C1 segment of cervical spinal cord (tissue), 14 donors: ENCODE measurements at places on chromosomes 5 and 9.

DNA sequence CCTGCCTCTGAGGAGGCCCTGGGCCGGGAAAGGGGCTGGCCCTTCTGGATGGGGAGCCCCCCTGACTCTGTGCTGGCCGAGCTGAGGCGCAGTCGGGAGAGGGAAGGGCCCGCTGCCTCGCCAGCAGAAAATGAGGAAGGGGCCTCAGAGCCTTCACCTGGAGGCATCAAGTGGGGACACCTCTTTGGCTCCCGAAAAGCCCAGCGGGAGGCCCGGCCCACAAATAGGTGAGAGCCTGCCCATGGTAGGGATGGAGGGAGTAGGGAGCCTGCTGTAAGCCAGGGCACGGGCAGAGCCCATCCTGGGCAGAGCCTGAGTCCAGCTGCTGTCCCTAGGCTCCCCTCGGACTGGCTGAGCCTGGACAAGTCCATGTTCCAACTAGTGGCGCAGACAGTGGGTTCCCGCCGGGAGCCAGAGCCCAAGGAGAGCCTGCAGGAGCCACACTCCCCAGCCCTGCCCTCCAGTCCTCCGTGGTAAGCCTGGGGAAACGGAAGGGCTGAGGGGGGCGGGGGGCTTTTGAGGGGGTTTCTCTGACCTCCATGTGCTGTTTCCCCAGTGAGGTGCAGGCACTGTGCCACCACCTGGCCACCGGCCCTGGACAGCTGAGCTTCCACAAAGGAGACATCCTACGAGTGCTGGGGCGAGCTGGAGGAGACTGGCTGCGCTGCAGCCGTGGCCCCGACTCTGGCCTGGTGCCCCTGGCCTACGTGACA is 44.3 kb upstream of the TESK1 start:
- no peak for DNase-seq

DNA sequence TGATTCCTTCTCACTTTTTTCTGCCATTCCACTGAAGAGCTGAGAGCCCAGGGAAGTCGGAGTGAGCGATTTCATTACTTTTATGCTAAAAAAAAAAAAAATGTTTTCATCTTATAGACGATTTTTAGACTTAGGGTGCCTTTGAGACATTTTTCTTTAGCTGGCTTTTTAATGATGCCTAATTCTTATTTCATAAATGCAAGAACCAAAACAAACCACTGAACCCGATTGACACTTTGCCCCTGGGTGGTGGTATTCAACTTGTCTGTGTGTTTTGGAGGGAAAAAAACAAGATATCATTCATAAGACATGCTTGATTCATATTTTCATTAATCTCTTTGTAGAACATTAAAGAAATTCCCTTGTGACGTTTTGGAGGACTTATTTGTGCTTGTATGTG is 2.4 kb downstream of the TLE4 start:
- DNase-seq, result no peak

- no peak for DNase-seq
Observed at GRCh38 chr9:90827181-90827871, 25.7 kb downstream of the SYK start.

DNA sequence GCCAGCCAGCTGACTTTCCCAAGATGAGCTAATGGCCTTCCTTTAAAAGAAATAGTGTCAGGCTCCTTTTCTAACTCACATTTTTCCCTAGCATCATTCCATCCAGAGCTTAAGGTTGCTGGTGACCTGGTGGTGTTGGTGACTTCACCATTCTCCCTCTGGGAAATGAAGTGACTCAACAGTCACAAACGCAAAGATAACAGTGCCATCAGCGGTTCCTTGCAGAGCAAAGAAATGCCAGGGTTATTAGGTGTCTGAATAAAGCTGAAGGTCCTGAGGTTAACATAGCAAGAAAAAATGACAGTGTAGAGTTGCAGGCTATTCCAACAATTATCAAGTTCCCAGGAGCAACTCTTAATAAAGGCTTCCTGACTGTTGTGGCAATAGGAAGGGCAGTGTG is 111.8 kb upstream of the SLC44A1 start:
- no peak for DNase-seq

DNA sequence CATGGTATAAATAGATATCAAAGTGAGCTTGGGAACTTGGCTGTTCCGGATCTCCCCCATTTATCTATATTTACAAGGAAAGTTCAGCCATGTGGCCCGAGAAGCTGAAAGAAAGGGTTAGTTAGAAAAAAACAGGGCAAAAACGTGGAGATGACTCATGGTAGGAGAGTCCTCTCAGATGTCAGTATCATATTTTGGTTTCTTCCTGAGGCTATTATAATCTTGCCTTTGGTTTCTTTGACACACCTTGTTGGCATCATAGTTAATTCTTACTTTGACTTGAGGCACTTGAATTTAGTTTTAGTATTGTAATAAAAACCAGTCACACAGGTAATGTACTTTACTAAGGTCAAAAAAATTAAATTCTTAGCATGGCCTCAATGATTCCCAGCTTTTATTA is 59.9 kb downstream of the GABRA6 start:
- no peak for DNase-seq

DNA sequence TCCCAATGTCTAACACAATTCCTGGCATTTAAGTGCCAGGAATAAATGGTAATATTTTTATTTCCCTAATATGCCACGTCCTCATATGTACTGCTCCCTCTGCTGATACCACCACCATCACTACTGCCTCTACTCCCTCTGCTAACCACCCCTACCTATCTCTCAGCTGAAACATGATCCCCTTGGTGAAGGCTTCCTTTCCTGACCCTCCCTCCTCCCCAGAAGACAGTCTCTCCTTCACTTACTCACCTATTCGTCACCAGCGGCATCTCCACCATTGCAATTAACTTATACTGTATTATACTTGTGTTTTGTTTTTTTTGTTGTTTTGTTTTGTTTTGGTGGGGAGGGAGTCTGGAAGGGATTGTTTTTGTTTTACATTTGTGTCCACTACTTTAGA is 4.8 kb downstream of the DENND1A start:
- no peak for DNase-seq

GRCh38 chr9:135552698-135553171 is 6.8 kb downstream of the OBP2A start:
- no peak for DNase-seq

DNA sequence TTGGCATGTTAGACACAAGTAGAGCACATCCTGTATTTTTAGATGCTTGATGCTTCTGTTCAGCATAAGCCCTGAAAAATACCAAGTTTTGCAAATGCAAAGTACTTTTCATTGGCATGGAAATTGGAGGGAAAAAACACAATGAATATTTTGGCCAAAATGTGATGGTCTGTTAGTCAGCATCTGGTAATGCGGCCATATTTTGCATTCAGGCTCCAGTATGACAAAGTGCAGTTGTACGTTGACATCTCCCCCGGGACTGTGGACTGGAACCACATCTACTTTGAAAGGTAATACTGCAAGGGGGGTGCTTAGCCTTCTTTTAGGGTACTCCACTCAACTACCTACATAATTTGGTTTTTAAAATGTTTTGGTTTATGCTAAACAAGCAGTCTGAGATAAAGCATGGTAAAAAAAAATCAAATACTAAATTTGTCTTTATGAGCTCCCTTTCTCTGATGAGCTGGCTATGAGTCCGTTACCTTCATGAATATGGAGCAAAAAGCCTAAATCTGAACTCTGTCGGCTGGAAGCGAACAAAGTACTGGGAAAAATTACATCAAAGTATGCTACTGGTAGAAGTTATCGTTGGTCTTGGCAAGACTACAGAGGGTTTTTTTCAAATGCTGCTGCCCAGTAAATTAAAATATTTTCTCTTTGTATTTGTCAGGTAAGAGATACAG is 297.0 kb downstream of the ARHGEF28 start:
- DNase-seq, result no peak

DNA sequence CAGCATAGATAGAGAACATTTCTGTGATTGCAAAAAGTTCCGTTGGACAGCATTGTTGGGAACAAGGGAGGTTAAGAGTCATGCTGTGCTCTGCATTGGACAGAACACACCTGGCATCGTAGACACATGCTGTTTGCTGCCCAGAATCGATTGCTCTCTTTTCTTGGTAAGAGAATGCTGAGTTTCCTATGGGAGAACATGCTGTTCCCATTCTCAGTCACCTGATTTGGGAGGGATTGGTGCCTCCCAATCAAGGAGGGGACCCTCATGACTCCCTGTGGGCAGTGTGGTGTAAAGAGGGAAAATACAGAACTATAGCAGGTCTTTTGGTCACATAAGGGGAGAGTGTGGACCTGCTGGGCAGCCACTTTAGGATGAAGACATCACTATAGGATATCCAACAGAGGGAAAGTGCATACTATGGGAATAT is 555.4 kb upstream of the CLINT1 start:
- DNase-seq, result no peak

GRCh38 chr9:116172216-116172615 is 18.6 kb downstream of the PAPPA start:
- no peak for DNase-seq

DNA sequence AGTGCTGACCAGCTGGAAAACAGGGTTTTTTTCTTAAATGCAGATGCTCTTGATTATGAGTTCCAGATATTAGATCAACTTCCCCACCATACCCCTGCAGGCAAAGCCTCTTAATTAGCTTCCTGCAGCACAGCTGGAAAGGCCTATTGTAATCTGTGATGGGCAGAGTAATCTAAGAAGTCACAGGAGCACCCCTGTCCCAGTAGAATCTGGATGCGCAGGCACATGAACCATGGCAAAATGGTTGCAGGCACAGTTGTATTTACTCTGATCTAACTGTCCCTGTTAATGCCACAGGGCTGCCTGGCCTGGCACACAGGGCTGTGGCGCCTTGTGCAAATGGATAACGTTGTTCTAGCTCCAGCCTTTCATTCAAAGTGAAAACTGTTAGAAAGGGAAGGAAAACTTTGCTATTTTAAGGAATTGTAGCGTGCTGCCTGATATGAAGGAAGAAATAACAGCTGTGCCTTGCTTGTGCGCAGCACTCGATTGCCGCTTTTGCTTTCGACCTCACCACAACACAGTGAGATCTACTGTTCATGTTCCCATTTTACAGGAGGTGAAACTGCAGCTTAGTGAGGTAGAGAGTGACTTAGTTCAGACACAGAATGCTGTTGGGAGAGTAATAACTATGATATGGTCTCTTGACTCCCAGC is 2.3 kb downstream of the TGFBI start:
- no peak for DNase-seq

DNA sequence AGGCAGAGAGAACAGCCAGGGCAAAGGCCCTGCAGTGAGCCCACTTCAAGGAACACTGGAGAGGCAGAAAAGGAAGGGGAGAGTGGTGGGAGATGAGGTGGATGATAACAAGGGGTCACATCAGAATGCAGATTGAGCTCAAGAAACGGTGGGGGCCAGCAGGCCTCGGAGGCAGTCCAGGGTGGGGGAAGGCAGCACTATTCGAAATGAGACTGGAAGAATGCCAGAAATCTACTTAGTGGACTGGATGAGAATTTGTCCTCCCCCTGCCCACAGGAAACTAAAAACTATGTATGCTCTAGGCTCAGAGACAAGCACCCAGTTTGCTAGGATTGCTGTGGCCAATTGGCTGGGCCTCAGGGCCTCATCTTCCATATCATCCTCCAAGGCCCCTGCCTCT is 148.7 kb downstream of the ADAMTS12 start:
- DNase-seq, result no peak

DNA sequence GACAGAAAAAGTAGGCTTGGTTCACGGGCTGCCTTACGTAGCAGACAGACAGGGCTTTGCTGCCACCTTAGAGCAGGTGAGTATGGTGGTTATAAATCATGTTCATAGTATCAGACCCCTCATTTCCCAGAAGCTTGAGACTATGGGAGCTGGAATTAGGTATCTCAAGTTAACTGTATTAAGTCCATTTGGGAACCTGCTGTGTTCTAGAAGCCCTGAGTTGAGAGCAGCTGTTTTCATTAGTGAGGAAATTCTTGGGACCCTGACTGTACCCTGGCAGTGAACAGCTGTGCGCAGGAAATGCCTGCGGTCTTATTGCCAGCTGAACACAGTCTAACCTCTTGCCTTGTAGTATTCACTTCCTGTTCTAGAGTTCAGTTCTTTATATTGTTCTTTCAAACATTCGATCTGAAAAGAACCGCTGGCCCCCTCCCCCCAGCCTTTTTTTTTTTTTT is 29.8 kb downstream of the UGCG start:
- no peak for DNase-seq

GRCh38 chr9:120438836-120439546 is 141.0 kb downstream of the CDK5RAP2 start:
- no peak for DNase-seq

GRCh38 chr5:21681911-21682310 is 1171.2 kb downstream of the CDH12 start:
- DNase-seq, result no peak

GRCh38 chr9:129473523-129474244 is 147.2 kb downstream of the C9orf50 start:
- no peak for DNase-seq

DNA sequence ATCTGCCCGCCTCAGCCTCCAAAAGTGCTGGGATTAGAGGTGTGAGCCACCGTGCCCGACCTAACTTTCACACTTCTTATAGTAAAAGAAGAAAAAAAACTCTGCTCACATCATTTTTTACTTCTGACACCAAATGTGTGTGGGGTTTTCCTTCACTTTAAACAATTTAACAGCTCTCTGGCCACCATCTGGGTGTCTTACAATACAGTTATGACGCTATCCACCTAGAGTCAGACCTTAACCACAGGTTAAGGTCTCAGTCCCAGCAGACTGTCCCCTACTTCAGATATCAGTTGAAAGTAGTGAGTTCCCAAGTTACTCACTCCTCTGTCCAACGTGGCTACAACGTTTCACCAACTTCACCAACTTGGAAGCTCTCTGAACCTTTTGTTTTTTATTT is 15.4 kb upstream of the ATP6V1G1 start:
- no peak for DNase-seq

DNA sequence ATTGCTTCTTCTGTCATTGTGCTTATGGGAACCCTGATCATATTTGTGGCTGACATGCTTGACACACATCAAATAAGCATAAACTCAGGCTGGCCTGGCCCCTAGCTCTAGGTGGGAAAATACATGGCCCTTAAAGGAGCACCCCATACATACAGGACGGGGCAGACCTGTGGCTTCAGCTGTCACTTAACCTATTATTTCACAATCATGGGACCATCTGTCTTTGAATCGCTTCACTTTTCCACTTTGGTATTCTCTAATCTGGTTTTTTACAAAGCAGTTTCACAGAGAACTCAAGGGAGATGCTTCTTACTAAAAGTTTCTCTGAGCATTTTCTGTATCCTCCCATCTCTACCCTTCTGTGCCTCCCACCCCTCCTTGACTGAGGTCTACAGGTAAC is 34.6 kb upstream of the LRRTM2 start:
- DNase-seq, result no peak

GRCh38 chr9:131008563-131008908 is 438 bp upstream of the LAMC3 start:
- no peak for DNase-seq
